ENCODE measurements at places on chromosomes 4 and X.

DNA sequence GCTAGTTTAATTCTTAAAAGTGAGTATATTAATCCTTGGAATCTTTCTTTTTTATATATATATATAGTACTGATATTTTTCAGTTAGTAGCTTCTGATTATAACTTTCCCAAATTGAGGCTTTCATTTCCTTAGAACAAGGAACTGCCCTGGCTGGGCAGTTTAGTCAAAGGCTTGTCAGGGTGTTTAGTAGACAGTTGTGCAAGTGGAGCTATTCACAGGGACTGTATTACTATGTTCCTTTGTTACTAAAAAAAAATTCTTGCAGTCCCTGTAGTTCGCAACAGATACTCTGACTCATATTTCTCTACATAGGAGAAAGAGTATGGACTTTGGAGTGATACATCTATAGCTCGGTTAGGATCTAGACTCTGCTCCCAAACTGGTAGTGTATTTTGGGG, 20.8 kb downstream of the USO1 start:
- DNase-seq: no peak
- H3K36me3 ChIP-seq: no peaks in the 10 kb centered on the region
- H3K4me1 ChIP-seq: peaks cover 24% of the 10 kb centered on the region
- H3K27me3 ChIP-seq: no peaks in the 10 kb centered on the region
- H3K27ac ChIP-seq: no peak overlapping the region

DNA sequence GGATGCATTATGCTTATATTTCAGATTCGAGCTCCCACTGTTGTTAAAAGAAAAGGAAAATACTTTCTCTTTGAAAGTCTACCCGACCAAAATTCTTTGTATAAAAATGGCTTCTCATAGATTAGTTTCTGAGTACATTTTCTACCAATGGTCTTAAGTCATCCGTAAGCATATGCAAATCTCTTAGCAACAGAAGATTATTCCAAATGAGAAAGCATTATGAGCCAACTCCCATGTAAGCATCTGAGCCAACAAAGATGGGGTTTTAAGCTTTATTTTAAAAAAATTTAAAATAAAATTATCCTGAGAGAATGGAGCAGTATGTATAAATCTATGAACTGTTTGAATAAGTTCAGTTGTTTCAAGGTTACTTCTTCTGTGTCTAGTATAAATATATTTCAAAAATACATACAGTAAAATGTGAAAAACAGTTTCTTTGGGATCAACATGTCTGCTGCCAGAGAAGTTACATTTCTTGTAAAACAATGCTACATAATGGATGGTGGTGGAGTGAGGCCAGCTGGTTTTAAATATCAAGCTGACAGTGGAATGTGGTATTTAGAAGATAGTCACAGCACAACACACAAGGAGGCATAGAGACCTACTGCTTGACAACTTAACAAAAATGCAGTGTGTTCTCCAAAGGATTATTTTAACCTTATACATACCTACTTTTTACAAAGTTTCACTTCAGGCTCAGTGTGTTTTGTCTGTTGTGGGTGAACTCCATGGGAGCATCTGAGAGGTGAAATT, 199.5 kb upstream of the DIPK2B start:
- no peaks in the 10 kb centered on the region for H3K27me3 ChIP-seq
- no peaks in the 10 kb centered on the region for H3K4me1 ChIP-seq
- H3K36me3 ChIP-seq: no peaks in the 10 kb centered on the region

GRCh38 chr4:96035727-96036126, 195.8 kb downstream of the PDHA2 start:
- H3K27ac ChIP-seq: no peak overlapping the region
- H3K4me1 ChIP-seq: no peaks in the 10 kb centered on the region
- H3K4me3 ChIP-seq: no peak overlapping the region
- DNase-seq: no peak
- no peaks in the 10 kb centered on the region for H3K36me3 ChIP-seq
- H3K27me3 ChIP-seq: no peaks in the 10 kb centered on the region

- H3K4me3 ChIP-seq: no peak overlapping the region
- peaks cover 10% of the 10 kb centered on the region for H3K4me1 ChIP-seq
- no peaks in the 10 kb centered on the region for H3K36me3 ChIP-seq
- no peak overlapping the region for H3K27ac ChIP-seq
These were observed 521.3 kb upstream of the ZFP42 start for GRCh38 chr4:187474238-187474637.

DNA sequence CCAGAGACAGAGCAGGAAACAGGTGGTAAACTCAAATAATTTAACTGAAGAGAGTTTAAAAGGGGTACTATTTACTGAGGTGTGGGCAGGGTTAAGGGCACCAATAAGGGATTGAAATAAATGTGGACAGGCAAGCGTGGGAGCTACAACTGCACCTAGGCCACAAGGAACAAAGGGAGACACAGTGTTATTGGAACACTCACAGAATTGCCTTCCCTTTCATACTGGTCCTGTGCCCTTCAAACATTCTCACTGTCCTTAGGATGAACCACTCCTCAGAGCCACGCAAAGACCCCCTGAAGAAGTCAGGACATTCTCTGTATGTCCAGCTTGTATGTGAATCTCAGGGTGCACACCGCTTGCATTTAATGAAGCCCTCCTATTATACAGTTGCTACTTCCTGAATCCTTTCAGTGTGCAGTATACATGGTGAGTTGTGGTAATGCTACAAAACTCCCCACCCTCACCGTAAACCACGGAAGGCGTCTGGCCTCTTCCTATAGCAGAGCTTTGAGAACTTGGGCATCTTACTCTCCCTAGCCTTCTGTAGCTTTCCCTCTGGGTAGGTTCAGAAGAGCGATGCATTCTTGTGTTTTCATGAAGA, 9.6 kb upstream of the MRPL1 start:
- peak overlapping the region; percentile 60 for H3K27ac ChIP-seq
- H3K4me1 ChIP-seq: peaks cover 5% of the 10 kb centered on the region
- H3K4me3 ChIP-seq: no peak overlapping the region
- no peaks in the 10 kb centered on the region for H3K36me3 ChIP-seq

- H3K27ac ChIP-seq: no peak overlapping the region
- H3K36me3 ChIP-seq: peaks cover 5% of the 10 kb centered on the region
- peaks cover 23% of the 10 kb centered on the region for H3K4me1 ChIP-seq
- DNase-seq: no peak
These were observed 1.8 kb downstream of the FAM50A start for GRCh38 chrX:154445776-154446175.

DNA sequence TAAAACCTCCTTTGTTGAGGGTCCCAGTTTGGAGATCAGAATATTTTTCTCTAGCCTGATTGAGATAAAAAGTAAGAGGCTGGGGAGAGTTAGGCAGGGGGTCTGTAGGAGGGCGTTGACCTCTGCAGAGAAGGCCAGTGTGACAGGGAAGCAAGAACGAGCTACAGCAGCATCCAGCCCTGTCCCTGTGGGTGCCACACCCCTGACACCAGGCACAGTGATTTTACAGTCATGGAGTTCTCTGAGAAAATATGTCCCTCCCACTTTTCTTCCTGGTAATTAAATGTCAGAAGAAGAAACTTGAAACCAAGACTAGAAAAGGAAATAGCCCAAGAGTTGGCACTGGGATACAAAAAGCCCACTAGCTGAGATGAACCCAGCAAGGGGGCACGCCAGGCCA, 25.0 kb upstream of the HELT start:
- H3K36me3 ChIP-seq: no peaks in the 10 kb centered on the region
- H3K4me3 ChIP-seq: no peak overlapping the region
- no peak overlapping the region for H3K27ac ChIP-seq
- H3K4me1 ChIP-seq: no peaks in the 10 kb centered on the region
- DNase-seq: no peak
- no peaks in the 10 kb centered on the region for H3K27me3 ChIP-seq

DNA sequence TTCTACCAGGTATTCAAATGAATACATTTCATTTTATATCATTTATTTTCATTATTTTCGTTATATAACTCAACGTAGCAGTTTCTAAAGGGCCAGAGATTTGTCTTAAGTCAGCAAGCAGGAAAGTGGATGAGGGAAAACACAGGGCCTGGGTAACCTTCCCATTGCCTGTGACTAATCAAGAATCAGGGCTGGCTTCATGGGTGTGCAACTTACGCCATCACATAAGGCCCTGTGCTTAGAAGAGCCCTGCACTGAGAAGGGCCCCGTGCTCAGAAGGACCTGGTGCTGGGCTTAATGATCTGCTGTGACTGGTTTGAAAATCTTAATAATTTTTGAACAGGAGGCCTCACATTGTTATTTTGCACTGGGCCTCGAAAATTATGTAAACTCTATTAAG, 65.4 kb upstream of the FAM9C start:
- no peaks in the 10 kb centered on the region for H3K36me3 ChIP-seq
- no peaks in the 10 kb centered on the region for H3K27me3 ChIP-seq
- peaks cover 18% of the 10 kb centered on the region for H3K4me1 ChIP-seq
- peak overlapping the region; percentile 59 for H3K27ac ChIP-seq

DNA sequence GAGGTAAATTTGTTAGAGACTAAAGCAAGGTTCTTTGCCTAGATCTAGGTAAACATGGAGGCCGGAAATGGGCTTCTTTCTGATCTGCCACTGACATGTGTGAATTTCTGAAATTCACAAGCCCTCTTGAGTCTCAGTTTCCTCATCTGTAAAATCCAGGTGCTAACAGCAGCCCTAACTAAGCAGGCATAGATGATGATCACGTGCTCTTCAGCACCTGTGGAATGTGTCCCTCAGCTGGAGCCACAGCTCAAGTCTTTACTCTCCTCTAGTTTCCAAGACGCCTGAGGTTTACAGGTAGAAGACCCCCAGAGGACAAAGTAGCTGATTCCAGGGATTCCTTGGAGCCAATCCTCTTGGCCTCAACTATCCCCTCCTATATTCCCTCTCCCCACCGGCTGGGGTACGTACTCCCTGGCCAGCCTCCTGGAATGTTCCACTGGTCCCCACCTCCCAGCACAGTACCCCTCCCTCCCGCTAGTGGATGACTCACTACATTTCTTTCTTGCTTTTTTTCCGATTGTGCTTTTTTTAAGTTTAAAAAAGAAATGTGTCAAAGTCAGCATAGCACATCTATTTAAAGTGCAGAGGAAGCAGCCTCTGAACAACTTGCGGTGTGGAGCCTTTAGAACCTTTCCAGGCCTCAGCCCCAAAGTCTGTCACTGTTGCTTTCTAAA, 98.4 kb downstream of the PHKA2 start:
- peaks cover 5% of the 10 kb centered on the region for H3K4me1 ChIP-seq
- H3K4me3 ChIP-seq: peak overlapping the region; percentile 31
- H3K27ac ChIP-seq: peak overlapping the region; percentile 78
- no peaks in the 10 kb centered on the region for H3K36me3 ChIP-seq

GRCh38 chr4:184768296-184768695, 34.4 kb upstream of the CENPU start:
- no peaks in the 10 kb centered on the region for H3K27me3 ChIP-seq
- no peaks in the 10 kb centered on the region for H3K4me1 ChIP-seq
- H3K36me3 ChIP-seq: no peaks in the 10 kb centered on the region
- DNase-seq: no peak
- no peak overlapping the region for H3K27ac ChIP-seq

GRCh38 chrX:1419545-1420355, 27.8 kb upstream of the SLC25A6 start:
- DNase-seq: no peak
- H3K4me3 ChIP-seq: no peak overlapping the region
- no peaks in the 10 kb centered on the region for H3K4me1 ChIP-seq
- H3K27ac ChIP-seq: no peak overlapping the region

GRCh38 chr4:52869196-52869595, 7.1 kb downstream of the RASL11B start:
- peak overlapping the region; percentile 63 for H3K27ac ChIP-seq
- H3K4me1 ChIP-seq: peaks cover 34% of the 10 kb centered on the region

GRCh38 chr4:118225511-118225910, 127.3 kb downstream of the PRSS12 start:
- H3K4me1 ChIP-seq: no peaks in the 10 kb centered on the region
- H3K4me3 ChIP-seq: no peak overlapping the region
- no peaks in the 10 kb centered on the region for H3K27me3 ChIP-seq
- H3K27ac ChIP-seq: no peak overlapping the region
- no peaks in the 10 kb centered on the region for H3K36me3 ChIP-seq

Measured in vagina (tissue), 2 donors.